Suppressor macrophage treated with lipopolysaccharide for 4 hours (primary cell): ENCODE measurements at places on chromosomes 6 and 20.

GRCh38 chr20:54648421-54649142 is 173.2 kb downstream of the DOK5 start:
- DNase-seq = no peak

- no peak for DNase-seq
Measured at GRCh38 chr20:57743450-57744095, 33.8 kb upstream of the PMEPA1 start.

- DNase-seq = peak; percentile 53
Measured at GRCh38 chr6:114747995-114748625, 405.3 kb upstream of the HS3ST5 start.

DNA sequence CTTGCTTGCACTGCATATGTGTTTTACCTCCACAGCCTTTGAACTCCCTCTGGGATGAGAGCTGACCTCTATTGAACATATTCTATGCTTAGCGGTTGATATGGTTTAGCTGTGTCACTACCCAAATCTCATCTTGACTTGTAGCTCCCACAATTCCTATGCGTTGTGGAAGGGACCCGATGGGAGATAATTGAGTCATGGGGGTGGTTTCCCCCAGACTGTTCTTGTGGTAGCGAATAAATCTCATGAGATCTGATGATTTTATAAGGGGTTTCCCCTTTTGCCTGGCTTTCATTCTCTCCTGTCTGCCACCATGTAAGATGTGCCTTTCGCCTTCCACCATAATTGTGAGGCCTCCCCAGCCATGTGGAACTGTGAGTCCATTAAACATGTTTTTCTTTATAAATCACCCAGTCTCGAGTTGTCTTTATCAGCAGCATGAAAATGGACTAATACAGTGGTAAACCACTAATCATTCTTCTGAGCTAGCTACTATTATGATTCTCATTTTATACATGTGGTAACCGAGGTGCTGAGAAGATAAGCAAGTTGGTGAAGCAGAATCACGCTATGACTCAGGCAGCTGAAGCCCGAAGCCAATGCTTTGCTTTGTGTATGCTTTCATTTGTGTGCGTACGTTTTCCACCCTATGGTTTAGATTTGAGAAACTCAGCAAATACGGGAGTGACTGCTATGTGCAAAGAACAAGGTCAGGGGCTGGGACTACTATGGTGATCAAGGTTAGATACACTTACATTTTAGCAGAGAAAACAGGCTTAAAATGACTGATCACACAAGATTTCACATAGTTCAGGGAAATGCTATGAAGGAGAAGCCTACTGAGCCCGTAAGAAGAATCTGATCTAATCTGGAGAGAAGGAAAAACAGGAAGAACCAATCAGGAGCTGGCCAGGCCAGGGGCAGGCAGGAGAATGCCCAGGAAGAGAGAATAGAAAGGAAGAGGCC is 363.5 kb downstream of the ESR1 start:
- no peak for DNase-seq

- DNase-seq = no peak
Measured at GRCh38 chr6:37785002-37785662, 34.4 kb upstream of the ZFAND3 start.

DNA sequence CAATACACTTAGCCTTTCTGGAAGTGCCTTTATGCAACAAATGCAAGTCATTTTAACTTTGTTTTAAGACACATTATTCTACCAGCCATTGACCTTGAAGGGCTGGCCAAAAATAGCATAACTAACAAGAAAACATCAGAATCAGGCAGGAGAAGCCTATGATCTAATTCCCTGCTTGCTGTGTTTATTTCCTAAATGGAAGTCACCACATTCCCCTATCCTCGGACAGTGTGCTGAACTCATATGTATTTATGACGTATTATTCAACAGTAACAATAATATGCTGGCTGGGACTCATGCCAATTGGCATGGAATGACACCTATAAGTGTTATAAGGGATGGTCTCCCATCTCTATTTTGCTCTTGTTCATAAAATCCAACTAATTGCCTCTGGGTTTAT is 140.7 kb downstream of the MAP3K7 start:
- no peak for DNase-seq

- no peak for DNase-seq
Measured at GRCh38 chr6:126054802-126055201, 68.5 kb downstream of the TRMT11 start.

GRCh38 chr6:12068899-12069557 is 56.9 kb downstream of the HIVEP1 start:
- DNase-seq = peak; percentile 30

DNA sequence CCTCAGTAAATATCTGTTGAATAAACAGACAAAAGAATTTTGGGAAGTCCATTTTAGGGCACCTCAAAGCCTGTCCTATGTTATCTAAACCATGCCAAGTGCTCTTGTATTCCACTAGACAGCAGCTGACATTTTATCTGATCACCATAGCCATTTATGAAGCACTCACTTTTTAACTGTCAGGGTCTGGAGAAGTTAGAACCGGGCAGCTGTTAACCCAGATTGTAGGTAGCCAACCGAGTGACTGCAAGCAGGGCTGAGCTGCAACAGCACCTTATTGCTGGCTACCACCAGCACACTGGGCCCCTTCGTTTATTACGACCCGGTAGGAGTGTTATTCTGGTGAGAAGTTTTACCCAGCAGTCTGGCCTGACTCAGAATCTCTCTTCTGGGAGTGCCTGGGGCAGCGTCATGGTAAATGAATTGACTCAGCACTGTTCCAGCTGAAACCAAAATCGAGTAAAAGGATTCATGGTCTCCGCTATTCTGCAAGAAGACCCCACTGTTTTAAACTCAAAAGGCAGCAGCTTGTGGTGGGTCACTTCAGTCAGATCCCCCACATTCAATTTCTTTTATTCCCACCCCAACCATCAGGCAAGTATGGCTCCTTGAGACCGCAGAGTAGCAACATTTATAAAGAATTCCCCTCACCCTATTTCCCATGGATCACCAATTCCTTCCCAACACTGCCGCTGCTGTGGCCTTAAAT is 1.7 kb downstream of the UBE2V1 start:
- peak; percentile 44 for DNase-seq

- no peak for DNase-seq
Measured at GRCh38 chr6:163757520-163757919, 343.0 kb downstream of the QKI start.

- peak; percentile 63 for DNase-seq
Measured at GRCh38 chr6:156870924-156871539, 93.9 kb downstream of the ARID1B start.

DNA sequence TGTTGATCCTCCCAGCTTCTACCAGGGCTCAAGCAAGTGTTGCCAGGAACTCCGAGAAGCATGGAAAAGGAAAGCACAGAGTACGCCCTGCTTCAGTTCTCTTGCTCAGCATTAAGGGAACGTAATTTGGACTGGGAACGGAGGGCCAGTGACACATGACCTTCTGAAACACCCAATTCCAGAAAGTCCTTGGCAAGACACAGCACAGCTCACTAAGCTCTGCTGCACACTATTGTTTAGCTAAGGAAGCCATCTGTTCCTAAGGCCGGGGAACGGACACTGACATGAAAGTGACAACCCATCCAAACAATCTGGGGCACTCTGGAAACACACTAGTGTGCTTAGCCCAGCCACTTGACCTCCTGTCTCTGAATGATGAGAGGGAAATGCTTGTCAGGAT is 56.9 kb upstream of the NXT1 start:
- no peak for DNase-seq

DNA sequence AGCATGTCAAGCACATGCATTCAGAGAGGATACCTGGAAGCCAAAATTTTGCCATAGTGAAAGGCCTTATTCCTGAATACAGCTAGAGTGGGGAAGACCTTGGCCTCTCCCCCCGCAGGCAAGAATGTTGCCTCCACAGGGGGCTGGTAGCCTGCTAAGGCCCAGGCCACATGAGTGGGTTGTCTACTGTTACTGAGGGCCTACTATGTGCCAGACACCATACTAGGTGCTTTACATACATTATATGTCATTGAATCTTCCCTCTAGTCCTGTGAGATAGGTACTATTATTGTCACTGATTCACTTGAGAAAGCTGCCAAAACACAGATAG is 642 bp upstream of the PI16 start:
- DNase-seq = no peak

- DNase-seq = peak; percentile 3
Measured at GRCh38 chr6:80319196-80319595, 212.7 kb downstream of the BCKDHB start.

- DNase-seq = peak; percentile 75
Measured at GRCh38 chr20:51022803-51023616, at the start of gene KCNG1. Gene KCNG1, minus strand, starts transcription at chr20:51023107. Its CDS starts 12,769 bp downstream, at chr20:51010338.

DNA sequence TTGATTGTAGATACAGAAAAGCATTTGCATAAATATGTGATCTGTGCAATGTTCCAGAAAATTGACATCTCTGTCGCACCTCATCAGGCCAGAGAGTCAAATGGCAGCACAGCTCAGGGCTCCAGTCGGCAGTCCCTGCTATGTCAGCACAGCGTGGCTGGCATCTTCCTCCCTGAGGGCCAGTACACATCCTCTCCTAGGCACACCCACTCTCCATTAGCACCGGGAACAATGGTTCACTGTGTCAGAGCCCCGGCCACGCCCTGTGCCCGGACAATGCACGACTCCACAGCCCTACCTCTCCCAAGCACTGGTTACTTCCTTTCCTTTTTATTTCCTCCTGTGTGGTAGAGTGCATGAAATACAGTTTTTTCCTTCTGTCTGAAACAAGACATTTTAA is 114.9 kb downstream of the FOXC1 start:
- DNase-seq = peak; percentile 3

DNA sequence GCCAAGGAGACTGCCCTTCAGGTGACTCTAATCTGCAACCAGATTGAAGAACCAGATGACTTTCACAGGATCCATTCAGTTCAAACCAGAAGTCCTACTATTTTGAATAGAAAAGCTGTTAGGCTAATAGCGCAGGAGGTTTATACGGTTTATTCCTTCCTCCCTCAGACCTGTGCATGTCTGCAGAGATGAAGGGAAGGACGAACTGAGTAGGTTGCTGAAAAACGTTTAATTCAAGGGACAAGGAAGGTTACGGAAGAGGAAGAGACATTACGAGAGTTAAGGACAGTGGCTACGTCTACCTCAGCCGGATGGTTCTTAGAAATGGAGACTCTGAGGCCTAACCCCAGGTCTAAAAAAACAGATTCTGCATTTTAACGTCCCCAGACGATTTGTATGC is 978 bp downstream of the AURKA start:
- no peak for DNase-seq

- peak; percentile 62 for DNase-seq
Measured at GRCh38 chr20:53934421-53935343, 135.7 kb downstream of the BCAS1 start.

GRCh38 chr6:15400572-15401004 is 154.7 kb downstream of the JARID2 start:
- peak; percentile 35 for DNase-seq

DNA sequence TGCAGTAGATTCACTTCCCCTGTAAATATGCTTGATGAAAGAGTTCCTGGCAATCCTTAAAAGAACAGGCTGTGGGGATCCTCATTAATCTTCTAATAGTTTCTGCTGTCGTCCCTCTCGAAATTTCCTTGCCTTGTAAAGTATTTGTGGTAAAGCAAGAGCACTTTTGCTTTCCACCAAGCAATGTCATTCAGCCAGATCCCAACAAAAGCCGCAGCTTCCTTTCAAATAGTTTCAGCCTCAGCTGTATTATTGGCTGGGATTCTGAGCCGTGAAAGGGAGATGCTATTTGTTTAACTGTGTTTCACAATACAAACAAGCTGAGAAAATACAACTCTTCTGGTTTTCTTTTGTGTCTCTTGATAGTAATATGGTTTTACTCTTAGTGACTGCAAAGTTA is 48.9 kb upstream of the EPHA7 start:
- DNase-seq = no peak

- no peak for DNase-seq
Measured at GRCh38 chr6:137549106-137549505, 54.9 kb upstream of the OLIG3 start.

DNA sequence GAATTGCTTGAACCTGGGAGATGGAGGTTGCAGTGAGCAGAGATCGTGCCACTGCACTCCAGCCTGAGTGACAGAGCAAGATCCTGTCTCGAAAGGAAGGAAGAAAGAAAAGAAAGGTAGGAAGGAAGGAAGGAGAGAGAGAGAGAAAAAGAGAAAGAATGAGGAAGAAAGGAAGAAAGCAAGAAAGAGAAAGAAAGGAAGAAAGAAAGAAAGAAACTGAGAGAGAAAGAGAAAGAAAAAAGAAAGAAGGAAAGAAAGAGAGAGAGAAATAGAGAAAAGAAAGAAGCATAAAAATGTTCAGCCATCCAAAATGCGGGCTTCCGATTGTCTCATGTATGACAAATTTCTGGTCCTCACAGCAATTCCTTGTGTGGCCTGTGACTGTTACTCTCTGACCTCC is 22.8 kb downstream of the MUC22 start:
- no peak for DNase-seq

DNA sequence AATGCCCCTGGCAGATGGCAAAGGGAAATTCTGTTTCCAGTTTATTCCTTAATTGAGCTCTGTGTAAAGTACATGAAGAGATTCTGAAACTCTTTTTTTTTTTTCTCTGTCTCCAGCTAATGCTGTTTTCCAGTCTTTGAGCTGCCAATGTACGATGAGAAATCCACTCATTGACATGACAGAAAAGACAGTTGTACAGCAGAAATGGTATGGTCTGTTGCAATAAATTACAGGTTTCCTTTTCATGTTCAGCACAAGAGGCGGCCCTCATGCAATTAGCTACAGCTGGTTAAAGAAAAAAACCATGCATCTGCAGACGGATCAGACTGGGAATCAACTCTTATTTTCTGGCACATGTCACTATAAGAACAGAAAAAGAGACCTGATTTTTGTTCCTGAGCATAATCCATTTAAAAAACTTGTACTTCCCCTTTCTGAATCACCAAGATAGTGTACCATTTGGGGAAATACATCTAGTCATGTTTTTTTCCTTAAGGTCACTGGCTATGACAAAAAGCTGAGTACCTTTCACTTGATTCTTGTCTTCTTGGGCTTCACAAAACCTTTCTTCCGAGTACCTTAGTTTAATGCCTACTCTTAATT is 289.8 kb upstream of the PREP start:
- peak; percentile 80 for DNase-seq

- peak; percentile 68 for DNase-seq
Measured at GRCh38 chr6:45930420-45931040, 85.1 kb downstream of the CLIC5 start.

GRCh38 chr6:76264468-76264867 is 192.0 kb upstream of the IMPG1 start:
- no peak for DNase-seq

DNA sequence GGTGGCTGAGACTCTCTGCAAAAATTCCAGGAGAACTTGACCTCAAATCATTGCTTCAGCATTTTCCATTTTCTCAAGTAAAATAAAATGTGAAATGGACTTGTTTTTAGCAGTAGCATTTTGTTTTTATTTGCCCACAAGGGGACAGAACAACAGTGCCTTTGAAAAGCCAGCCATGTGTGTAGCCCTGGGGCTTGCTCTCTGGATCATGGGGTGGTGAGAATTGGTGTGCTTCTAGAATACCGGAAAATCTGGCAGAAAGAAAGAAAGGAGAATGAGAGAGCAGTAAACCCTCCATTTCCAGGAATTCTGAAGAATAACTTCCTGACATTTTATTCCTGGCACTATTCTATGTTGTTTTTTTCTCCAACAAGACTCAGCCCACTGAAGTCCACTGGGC is 254.7 kb upstream of the MOCS1 start:
- no peak for DNase-seq

- DNase-seq = no peak
Measured at GRCh38 chr6:161631676-161632194, 357.9 kb upstream of the AGPAT4 start.
